ENCODE measurements at places on chromosomes 11 and 22.

GRCh38 chr22:20531404-20532201 is 24.2 kb downstream of the MED15 start:
- no peak for DNase-seq

- peak; percentile 89 for DNase-seq
Observed at GRCh38 chr11:67464411-67465188, 4.5 kb downstream of the TMEM134 start.

DNA sequence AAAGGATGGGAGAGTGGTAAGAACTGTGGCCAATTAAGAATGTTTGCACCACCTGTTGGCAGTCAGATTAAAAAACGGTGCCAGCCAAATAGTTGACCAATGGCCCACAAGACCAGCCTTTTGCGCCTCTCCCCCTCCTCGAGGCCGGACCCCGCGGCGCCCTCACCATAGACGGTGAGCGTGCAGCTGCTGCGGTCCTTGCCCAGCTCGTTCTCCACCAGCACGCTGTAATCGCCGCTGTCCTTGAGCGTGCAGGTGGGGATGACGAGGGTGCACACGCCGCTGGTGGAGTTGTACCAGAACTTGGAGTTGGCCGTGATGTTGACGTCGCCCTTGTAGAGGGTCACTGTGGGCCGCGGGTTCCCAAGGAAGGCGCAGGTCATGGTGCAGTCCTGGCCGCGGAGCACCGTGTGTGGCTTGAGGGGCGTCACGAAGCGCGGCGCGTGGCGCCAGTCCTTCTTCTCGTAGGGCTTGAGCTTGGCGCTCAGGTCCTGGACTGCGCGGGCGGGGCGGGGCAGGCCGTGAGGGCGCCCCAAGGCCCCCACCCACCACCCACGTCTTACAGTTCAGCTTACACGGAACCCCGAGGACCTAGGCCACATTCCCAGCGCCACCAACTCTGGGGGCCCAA is 7.2 kb downstream of the TMEM86A start:
- DNase-seq, result no peak

DNA sequence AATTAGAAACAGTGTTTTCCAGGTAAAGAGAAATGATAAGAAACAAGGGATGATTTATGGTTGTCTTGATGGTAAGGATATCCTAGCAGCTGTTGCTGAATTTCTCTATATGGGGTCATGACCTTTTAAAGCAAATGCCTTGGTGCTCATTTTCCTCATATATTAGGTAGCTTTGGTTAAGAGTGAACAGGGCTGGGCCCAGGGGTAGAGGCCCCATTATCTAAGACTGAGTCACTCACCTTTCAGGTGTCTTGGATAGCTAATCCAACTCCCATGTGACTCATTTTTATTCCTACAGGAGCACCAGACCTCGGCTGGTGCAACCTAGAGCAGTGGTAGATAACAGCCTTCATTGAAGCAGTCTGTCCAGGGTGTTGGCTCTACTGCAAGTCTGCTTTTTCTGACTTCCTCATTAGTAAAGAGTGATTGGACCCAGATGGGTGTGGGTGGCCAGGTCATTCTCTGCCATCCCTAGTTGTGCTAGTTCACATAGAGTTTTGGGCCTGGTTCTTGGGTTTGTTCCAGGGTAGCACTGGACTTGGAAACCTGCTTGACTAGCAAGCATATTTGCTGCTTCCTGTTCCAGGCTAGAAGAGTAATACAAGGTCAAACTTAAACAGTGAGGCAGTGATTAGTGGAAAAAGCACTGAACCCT is 37.4 kb downstream of the CTNND1 start:
- no peak for DNase-seq

GRCh38 chr11:35723913-35724312 is 61.3 kb downstream of the TRIM44 start:
- DNase-seq, result no peak

- DNase-seq, result no peak
Observed at GRCh38 chr11:27619763-27620335, 80.4 kb downstream of the BDNF start.

- no peak for DNase-seq
Observed at GRCh38 chr11:121717296-121717695, 264.5 kb upstream of the SORL1-AS1 start.

GRCh38 chr11:17887779-17888178 is 125.1 kb downstream of the SERGEF start:
- no peak for DNase-seq

- no peak for DNase-seq
Observed at GRCh38 chr11:113906038-113906437, 1.4 kb downstream of the HTR3B start.

- DNase-seq, result no peak
Observed at GRCh38 chr11:27166130-27166529, 125.5 kb downstream of the BBOX1 start.

- no peak for DNase-seq
Observed at GRCh38 chr11:8408151-8408941, 144.7 kb upstream of the LMO1 start.

DNA sequence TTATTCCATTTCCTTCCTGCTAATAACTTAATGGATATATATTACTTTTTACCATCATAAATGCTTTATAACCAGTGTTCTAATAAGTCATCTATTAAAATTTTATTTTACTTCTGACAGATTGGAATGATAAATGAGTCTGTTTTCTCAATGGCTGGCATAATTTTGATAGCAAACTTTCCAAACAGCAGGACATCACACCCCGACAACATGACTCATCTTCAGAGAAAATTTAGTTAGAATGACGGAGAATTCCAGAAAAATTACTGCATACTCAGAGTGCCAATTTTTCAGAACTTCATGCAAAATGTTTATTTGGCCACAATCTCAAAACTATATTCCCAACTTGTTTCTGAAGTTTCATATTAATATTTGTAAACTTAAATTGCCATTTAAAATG is 174.4 kb downstream of the SWAP70 start:
- no peak for DNase-seq

DNA sequence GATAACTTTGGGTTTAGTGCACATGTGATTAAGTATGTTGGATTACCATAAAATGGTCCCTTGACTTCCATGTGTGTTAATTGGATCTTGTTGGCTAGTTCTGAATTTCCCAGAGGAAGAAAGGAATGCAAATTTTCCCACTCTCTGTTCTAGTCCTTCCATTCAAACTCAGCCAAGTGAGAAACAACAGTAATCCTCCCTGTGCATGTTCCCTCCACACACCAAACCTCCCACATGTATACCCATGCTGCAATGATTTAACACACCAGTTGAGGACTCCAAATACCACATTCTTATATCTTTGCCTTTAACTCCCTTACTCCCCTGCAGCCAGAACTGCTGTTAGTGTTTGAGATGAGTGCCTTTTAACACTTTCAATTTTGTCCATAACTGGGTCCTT is 1158.9 kb downstream of the DLG2 start:
- no peak for DNase-seq

DNA sequence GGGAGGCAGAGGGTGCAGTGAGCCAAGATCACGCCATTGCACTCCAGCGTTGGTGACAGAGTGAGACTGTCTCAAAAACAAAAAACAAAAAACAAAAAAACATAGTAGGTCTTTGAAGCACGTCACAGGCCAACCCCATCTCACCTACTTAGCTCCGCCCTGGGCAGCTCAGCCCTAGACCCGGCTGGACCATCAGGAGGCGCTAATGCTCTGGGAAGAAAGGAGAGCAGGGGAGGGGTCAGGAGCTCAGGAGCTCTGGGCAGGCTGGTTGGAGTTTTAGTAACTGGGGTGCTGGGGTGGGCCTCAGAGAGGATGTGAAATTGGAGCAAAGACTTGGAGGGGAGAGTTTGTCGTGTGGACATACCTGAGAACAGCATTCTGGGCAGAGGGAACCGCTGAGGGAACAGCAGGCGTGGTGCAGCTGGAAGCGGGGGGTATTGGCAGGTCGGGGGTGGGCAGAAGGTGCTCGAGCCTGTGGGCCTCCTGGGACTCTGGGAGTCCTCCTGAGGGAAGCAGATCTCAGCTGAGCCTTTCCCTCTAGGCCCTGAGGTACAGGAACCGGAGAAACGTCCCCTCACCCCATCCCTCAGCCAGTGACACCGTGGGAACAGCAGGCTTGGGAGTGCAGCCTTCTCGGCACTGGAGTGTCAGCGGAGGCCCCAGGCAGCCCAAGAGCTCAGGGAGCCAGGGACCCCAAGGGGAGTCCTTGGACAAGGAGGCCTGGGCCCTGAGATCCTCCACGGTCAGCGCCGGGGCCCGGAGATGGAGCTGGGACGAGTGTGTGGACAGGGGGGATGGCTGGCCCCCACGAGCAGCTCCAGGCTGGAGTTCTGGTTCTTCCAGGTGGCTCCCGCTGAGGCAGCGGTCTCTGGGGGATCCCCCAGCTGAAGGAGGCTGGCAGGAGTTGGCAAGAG is 2.2 kb upstream of the RPS6KA4 start:
- no peak for DNase-seq

GRCh38 chr11:118319337-118319707 is 14.8 kb downstream of the CD3E start:
- DNase-seq, result no peak

DNA sequence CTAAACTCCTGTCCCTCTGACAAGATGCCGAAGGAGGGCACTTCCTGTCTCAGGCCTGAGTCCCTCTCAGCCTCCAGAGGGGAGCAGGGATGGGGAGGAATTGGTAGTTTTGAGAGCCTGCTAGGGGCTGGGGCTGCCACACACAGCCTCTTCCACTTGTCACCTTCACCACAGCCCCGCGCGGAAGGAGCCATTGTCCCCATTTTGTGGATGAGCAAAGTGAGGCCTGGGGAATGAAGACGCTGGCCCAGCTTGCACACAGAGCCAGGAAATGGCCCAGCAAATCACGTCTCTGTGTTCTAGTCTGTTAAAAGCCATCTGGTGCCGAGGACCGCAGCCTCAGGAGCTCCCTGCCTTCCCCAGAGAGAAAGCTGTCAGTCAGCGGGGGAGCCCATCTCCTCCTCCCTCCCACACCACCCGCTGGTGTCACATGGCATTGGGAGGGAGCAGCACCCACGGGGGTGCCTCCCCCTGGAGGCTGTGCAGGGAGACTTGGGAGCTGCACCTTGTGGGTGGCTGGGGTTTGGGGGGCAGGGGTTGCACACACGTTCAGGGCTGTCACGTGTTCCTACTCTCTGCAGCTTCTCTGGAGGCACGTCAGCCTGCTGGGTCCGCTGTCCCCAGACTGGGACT is 34.6 kb downstream of the RASD2 start:
- no peak for DNase-seq

- peak; percentile 20 for DNase-seq
Observed at GRCh38 chr22:19178065-19178656, 375 bp downstream of the SLC25A1 start.

DNA sequence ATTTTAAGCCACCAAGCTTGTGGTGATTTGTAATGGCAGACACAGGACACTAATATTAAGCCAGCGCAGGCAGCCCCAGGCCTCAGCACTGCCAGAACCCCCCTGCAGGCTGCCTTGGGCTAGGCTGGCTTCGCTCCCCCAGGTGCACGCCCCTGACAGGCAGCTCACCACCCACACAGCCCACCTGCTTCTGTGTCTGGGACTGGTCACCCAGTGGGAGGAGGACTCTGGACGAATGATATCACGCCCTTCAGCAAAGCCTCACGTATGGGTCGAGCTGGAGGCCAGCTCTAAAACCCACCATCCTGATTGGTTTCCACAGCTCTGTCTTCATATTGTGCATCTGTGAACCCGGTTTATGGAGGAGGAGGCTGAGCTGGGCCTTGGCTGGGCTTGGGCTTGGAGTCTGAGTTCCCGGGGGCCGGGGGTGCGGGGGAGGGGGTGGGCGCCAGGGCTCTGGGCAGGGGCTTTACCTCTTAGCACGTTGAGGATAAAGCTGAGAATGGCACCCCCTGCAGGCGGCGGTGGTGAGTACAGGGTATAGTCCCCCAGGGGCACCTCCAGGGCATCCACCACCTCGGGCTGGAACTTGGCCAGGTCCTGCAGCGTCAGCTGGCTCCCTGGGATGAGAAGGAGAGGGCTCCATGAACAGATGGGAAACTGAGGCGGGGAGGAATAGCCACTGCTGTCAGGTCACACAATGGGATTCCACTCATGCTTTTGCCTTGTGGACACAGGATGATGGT is 13.8 kb downstream of the GGT5 start:
- DNase-seq, result no peak

- DNase-seq, result no peak
Observed at GRCh38 chr11:107232451-107232850, 214.2 kb upstream of the GUCY1A2 start.

GRCh38 chr11:102819491-102819890 is 21.5 kb upstream of the MMP1 start:
- DNase-seq, result no peak

- DNase-seq, result no peak
Observed at GRCh38 chr11:111737444-111738210, 28.6 kb downstream of the PPP2R1B start.

- no peak for DNase-seq
Observed at GRCh38 chr22:19046719-19047609, 75.2 kb downstream of the DGCR2 start.

GRCh38 chr22:44444341-44445306 is 53.4 kb downstream of the RTL6 start:
- no peak for DNase-seq

DNA sequence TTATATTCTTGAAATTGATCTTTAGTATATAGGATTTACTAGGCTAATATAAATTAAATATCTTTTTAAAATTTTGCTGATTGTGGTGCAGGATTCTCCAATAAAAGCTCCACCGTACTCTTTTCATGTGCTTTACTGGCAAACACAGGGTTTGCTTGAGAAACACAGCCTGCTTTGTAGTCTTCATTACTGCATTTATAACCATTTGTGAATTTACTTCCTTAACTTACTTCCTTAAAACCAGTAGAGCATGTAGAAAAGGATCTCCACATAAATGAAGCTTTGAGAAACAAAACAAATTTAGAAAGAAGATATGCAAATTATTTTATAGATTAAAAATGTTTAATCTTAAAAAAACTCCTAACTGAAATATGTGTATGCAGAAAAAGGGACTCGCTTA is 28.8 kb downstream of the SWAP70 start:
- no peak for DNase-seq

DNA sequence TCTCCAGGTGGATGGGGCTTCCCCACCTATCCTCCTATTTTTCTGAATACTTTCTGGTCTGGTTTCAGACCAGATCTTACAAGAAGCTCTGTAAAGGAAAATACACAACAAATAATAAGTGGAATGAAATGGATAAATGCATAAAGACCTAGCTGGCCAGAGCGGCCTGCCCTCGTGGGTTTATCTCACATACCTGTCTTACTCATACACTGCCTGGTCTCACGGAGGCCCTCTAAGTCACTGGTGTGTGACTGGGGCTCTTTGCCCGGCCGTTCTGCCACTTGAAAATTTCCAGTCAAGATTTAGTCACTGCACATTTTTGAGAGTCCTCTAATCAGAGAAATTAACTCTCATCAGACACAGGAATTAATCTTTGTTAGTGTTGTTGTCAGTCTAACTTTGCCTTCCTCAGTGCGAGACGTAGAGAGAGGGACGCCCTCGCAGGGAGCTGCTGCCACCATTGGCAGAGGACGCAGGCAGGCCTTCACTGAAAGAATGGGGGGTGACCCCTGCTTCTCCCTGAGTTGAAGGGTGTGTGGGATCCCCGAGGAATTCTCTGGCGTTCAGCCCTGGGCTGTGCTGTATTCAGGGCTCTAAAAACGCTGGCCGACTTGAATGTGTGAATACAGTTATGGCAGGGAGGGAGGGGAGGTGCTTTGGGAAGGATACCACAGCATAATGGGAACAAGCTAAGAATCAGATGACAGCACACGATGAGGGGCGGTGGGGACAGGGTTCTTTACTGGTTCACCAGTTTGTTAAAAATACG is 46.3 kb upstream of the CADM1 start:
- no peak for DNase-seq

Measured in GM18507 (cell line).